ENCODE measurements at places on chromosomes 2 and 18. TPM values are rescaled to one million over a fixed set of nuclear protein-coding genes. Genes with fewer than 3 reads are reported as not detected.

The ABCG8 gene
- total RNA-seq, result not detected

- DNase-seq, result no peak
These were observed 154.9 kb downstream of the SATB2 start for GRCh38 chr2:199302851-199303250.

The RIT2 gene
- not detected for total RNA-seq

The WIPF1 gene
- total RNA-seq, result 15.7 TPM

DNA sequence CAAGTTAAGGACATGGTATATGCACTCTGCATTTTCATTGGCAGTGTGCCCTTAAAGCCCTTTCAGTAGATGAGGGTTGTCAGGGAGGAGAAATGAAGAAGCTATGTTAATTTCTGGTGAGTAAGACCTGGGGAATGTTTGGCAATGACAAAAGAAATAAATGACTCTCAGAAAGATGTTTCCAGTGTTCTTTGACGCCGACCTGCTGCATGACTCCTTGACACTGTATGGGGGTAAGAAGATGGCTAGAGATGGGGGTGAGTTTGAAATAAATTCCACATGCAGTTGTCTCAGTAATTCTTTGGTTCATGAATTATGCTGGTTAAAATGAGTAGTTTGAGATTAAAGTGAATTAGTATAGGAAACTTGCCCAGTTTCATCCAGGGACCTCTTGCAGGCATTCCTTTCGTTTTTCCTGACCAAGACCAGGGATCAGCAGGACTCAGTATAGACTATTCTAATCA is 5.9 kb downstream of the CCDC121 start:
- no peak for DNase-seq

DNA sequence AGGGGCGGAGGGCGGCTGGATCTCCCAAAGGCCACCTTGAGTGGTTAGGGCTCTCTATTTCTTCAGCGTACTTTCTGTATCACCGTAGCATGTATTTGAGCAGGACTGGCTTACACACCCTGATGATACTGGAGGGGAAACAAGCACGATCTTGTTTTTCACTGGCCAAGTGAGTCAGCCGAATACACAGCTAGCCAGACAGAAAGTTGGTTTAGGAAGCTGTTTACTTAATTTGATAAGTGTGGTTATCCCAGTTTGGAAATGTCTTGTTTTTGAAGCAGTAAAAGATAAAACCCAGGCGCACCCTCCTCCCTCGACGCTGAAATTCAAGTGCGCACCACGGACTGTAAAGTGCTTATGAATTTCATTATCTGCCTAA is 582 bp downstream of the RIOK3 start:
- no peak for DNase-seq

GRCh38 chr18:67292814-67293213 is 223.7 kb downstream of the DSEL start:
- DNase-seq, result no peak

The NFATC1 gene
- 18.7 TPM for total RNA-seq

DNA sequence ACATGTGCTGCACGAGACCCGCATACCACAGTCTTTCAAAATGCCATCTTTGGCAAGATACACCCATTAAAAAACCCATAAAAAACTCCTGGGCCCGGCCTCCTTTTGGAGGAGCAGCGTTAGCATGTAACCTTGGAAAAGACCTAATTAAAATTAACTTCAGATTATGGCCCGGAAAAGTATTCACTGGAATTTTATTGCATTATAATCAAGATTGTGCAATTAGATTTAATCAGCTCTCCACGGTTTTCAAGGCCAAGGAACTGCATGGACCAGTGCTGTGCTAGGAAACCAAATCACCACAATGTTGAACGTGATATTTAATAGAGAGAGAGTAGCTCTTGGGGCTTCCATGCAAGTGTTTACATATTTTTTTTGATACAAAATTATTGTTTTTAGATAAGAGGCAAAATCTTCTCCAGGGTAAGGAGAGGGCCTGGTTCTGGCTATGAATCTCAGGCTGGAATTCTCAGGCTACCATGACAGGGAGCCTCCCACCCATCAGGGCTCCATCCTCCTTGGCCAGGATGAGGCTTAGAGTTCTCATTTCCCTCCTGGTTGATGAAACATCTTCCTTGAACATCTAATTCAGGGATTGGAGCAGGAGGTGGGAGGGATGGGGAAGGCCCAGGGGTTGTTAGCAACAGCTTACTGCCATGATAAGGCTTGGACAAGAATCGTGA is 82.0 kb upstream of the TTC39C start:
- no peak for DNase-seq

- DNase-seq, result no peak
These were observed 191.4 kb downstream of the TMEM163 start for GRCh38 chr2:134527381-134527780.

The EPHA4 gene
- 12.4 TPM for total RNA-seq

GRCh38 chr2:151769606-151770005 is 35.3 kb upstream of the NEB start:
- DNase-seq, result no peak
